ENCODE measurements at places on chromosomes 5 and 9. TPM values are rescaled to one million over a fixed set of nuclear protein-coding genes. Genes with fewer than 3 reads are reported as not detected.
A peak's percentile ranks its signal among the peaks of the same experiment; 100 is the strongest.

GRCh38 chr5:82100303-82101077 lies 128.7 kb downstream of the ATG10 start:
- H3K27me3 ChIP-seq, result no peaks in the 10 kb centered on the region
- peak; percentile 59 for DNase-seq
- H3K4me1 ChIP-seq, result peaks cover 10% of the 10 kb centered on the region
- no peak overlapping the region for H3K4me3 ChIP-seq

- H3K4me1 ChIP-seq, result no peaks in the 10 kb centered on the region
- no peaks in the 10 kb centered on the region for H3K27me3 ChIP-seq
- no peak overlapping the region for H3K27ac ChIP-seq
- no peaks in the 10 kb centered on the region for H3K36me3 ChIP-seq
- DNase-seq, result no peak
Measured at GRCh38 chr9:16131264-16131663, 578.4 kb downstream of the CCDC171 start.

- H3K36me3 ChIP-seq, result no peaks in the 10 kb centered on the region
- no peak overlapping the region for H3K4me3 ChIP-seq
- no peak for DNase-seq
- H3K27ac ChIP-seq, result no peak overlapping the region
- H3K27me3 ChIP-seq, result no peaks in the 10 kb centered on the region
- H3K4me1 ChIP-seq, result no peaks in the 10 kb centered on the region
Measured at GRCh38 chr5:55467862-55468551, 66.8 kb downstream of the PLPP1 start.

DNA sequence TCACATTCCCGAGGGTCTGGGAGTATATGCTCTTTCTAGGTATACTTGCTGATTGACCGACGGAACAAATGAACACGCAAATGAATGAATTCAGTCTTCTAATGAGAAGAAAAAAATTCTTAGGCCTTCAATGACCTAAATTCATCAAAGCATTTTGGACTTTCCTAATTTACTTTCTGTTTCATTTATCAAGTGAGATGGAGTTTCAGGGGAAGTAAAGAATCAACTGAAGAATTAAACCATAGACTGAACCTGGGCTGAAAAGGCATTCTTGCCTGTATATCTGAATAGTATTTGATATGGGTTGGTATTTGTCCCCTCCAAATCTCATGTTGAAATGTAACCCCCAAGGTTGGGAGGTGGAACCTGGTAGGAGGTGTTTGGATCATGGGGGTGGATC lies 64.1 kb downstream of the ZFAND5 start:
- no peak overlapping the region for H3K27ac ChIP-seq
- H3K36me3 ChIP-seq, result no peaks in the 10 kb centered on the region
- DNase-seq, result no peak
- no peaks in the 10 kb centered on the region for H3K27me3 ChIP-seq
- H3K4me1 ChIP-seq, result peaks cover 11% of the 10 kb centered on the region
- H3K4me3 ChIP-seq, result no peak overlapping the region

- no peaks in the 10 kb centered on the region for H3K4me1 ChIP-seq
- H3K27me3 ChIP-seq, result no peaks in the 10 kb centered on the region
- H3K27ac ChIP-seq, result no peak overlapping the region
- no peak for DNase-seq
- no peaks in the 10 kb centered on the region for H3K36me3 ChIP-seq
- H3K4me3 ChIP-seq, result no peak overlapping the region
Measured at GRCh38 chr5:59583151-59583809, 310.2 kb downstream of the PDE4D start.

GRCh38 chr9:136750526-136750925 lies 2.2 kb upstream of the LCN6 start:
- 0 out of 2 replicates have a peak, but pooled peaks cover 2% of the 10 kb centered on the region for H3K27me3 ChIP-seq
- no peaks in the 10 kb centered on the region for H3K4me1 ChIP-seq
- DNase-seq, result no peak
- H3K27ac ChIP-seq, result no peak overlapping the region
- no peak overlapping the region for H3K4me3 ChIP-seq
- no peaks in the 10 kb centered on the region for H3K36me3 ChIP-seq

DNA sequence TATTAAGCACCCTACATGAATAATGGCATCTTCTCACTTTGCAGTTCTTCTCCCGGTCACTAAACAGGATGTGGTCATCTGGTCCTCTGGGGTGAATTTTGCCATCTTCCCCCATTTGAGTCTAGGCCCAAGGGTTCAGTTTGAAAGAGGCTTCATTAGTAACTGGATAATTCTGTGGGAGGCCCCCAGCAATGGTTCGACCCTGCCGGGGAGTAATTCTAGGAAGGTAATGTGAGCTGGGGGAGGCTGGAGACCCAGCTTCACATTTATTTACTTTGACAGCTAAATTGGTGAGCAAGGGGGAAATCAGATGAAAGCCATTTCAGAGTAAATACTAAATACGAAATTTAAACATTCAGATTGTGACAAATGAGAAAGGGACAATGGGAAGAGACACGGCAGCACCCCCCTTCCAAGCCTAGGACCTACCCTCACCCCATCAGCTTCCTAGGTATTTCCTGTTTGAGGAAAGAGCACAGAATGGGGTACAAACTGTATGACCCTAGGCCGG lies 4.1 kb upstream of the LHX6 start:
- DNase-seq, result no peak
- peaks cover 8% of the 10 kb centered on the region for H3K27me3 ChIP-seq
- no peaks in the 10 kb centered on the region for H3K36me3 ChIP-seq
- no peaks in the 10 kb centered on the region for H3K4me1 ChIP-seq
- no peak overlapping the region for H3K4me3 ChIP-seq

DNA sequence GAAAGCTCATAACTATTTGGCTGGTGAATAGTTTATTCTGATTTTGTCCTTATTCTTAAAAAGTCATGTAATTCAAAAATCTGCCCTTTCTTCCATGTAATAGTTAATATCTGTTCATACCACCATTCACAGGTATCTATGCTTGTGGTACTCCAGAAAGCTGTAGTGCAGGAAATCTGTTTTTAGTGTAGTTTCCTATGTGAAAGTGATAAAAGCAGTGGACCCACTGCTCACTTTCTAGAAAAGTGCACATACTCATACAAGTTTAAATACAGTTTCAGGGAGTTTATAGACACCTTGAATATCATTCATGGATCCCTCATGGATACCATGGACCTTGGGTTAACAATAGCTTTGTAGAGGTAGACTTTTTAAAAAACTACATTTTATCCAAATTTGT lies 20.2 kb downstream of the PBX3 start:
- H3K27ac ChIP-seq, result peak overlapping the region; percentile 33
- no peaks in the 10 kb centered on the region for H3K36me3 ChIP-seq
- peaks cover 10% of the 10 kb centered on the region for H3K4me1 ChIP-seq
- H3K4me3 ChIP-seq, result no peak overlapping the region

DNA sequence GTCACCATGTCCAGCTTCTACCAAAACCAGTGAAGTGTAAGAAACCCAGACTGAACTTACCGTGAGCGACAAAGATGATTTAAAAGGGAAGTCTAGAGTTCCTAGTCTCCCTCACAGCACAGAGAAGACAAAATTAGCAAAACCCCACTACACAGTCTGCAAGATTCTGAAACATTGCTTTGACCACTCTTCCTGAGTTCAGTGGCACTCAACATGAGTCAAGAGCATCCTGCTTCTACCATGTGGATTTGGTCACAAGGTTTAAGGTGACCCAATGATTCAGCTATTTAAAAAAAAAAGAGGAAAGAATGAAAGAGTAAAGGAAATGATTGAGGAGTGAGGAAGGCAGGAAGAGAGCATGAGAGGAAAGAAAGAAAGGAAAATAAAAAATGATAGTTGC lies 19.8 kb downstream of the IL7R start:
- no peaks in the 10 kb centered on the region for H3K27me3 ChIP-seq
- H3K27ac ChIP-seq, result no peak overlapping the region
- no peaks in the 10 kb centered on the region for H3K36me3 ChIP-seq
- DNase-seq, result no peak
- no peak overlapping the region for H3K4me3 ChIP-seq

DNA sequence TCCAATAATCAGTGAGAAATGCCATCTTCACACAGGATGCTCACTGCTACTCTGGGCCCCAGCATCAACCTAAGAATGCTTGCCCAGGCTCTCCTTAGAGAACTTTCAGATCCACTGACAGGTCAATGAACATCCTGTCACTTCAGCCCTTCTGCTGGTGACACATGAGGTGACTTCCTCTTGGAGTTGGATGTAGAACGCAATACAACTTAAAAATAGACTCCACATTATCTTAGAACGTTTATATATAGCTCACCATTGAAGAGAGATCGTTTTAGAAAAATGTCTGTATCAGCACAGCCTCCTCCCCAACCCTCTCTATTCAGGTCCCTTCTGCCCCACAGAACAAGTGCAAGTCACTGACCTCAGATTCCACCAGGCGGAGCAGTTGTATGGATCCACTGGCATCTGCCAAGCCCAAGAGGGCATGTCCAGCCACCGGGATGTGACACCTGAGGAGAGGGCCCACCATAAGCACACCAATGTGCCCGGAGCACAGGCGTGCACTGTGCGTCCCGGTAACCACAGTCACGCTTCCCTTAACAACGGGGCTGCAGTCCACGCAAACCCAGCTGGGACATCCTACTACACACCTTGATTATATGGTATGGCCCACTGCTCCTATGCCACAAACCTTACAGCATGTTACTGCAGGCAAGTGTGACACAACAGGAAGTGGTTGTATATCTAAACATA lies 2.9 kb downstream of the DPH7 start:
- H3K4me3 ChIP-seq, result peak overlapping the region; percentile 60
- H3K27me3 ChIP-seq, result no peaks in the 10 kb centered on the region
- DNase-seq, result peak; percentile 20
- H3K27ac ChIP-seq, result peak overlapping the region; percentile 38

DNA sequence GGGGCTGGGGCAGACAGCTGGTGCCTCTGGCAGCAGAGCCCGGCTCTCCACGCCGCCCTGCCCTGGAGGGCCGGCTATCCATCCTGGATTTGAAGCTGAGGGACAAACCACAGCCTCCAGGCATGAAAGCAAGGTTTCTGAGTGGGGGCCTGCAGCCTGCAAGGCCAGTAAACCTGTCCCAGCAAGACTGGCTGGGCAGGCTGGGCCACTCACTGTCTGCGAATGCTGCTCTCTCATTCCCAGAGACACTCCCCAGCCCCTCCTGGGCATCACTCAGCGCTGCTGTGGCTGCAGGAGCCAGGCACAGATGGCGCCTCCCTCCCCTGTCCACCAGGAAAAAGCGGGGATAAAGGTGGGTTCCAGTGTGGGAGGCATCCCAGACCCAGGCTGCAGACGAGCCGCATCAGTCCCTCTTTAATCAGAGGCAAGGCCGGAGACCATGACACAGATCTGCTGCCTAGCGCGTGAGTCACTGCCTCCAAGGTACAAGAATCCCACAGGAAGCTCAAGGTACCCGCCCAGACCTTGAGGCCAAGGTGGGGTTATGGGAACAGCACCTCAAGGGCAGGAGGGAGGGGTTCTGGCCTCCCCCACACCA lies 118.0 kb downstream of the VAV2 start:
- no peak for DNase-seq
- H3K36me3 ChIP-seq, result no peaks in the 10 kb centered on the region
- no peaks in the 10 kb centered on the region for H3K4me1 ChIP-seq
- no peak overlapping the region for H3K4me3 ChIP-seq

- no peak overlapping the region for H3K27ac ChIP-seq
- H3K36me3 ChIP-seq, result peaks cover 2% of the 10 kb centered on the region
Measured at GRCh38 chr9:37339923-37340322, 82.6 kb upstream of the GRHPR start.

DNA sequence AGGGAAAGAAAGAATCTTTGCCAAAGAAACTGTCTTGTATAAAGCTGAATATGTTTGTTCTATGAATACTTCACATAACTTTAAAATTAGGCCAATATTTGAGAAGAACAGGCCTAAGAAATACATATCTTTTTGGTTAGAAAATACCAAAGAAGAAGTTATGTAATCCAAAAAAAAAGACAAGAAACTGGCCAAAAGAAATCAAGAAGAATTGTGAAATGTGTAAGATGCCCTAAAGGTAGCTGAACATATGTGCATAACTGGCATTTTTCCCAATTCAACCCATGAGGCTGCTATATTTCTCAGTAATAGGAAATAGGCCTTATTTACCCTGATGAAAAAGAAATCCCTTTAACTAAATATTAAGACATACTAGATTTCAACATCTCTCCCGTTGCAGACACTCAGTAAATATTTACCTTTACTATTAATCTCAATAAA lies 290.0 kb downstream of the CETN3 start:
- H3K27ac ChIP-seq, result no peak overlapping the region
- H3K27me3 ChIP-seq, result no peaks in the 10 kb centered on the region
- no peak overlapping the region for H3K4me3 ChIP-seq
- no peaks in the 10 kb centered on the region for H3K4me1 ChIP-seq
- DNase-seq, result no peak

GRCh38 chr9:8845808-8846207 lies 1046.2 kb upstream of the DMAC1 start:
- H3K4me1 ChIP-seq, result no peaks in the 10 kb centered on the region
- no peaks in the 10 kb centered on the region for H3K27me3 ChIP-seq
- H3K27ac ChIP-seq, result no peak overlapping the region
- H3K36me3 ChIP-seq, result no peaks in the 10 kb centered on the region

- H3K4me1 ChIP-seq, result no peaks in the 10 kb centered on the region
- no peaks in the 10 kb centered on the region for H3K27me3 ChIP-seq
- H3K27ac ChIP-seq, result no peak overlapping the region
- no peak overlapping the region for H3K4me3 ChIP-seq
Measured at GRCh38 chr5:76674330-76675066, 41.4 kb upstream of the F2R start.

DNA sequence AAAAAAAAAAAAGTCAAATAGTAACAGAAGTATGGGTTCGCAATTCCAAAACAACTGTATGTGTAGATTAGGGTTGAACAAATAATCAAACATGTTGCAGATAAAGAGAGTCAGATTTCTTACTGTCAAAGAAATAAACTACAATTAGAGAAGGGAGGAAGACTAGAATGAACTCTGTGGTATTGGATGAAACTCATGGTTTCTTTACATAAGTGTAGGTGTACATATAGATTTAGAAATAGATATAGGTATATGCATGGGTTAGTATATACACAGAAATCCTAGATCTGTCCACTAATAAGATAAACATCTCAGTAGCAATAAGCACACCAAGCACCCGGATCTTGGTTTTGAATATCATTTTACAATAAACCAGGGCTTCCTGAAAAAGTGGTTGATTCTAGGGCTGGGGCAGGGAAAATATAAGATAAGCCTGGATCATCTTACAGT lies 21.3 kb downstream of the DTWD2 start:
- no peak overlapping the region for H3K27ac ChIP-seq
- no peak for DNase-seq
- no peaks in the 10 kb centered on the region for H3K27me3 ChIP-seq
- no peaks in the 10 kb centered on the region for H3K36me3 ChIP-seq
- no peaks in the 10 kb centered on the region for H3K4me1 ChIP-seq

Gene CD14
- total RNA-seq, result 0.21 TPM

Gene SPATA9
- 0.35 TPM for total RNA-seq

Gene MYMK
- total RNA-seq, result not detected

Gene GLDC
- 117 TPM for total RNA-seq

Gene PGM5
- total RNA-seq, result 0.19 TPM

Gene CHSY3
- total RNA-seq, result not detected
